ENCODE measurements at places on chromosomes 3 and 15.
A peak's percentile ranks its signal among the peaks of the same experiment; 100 is the strongest.

GRCh38 chr15:92463826-92464225 lies 70.1 kb downstream of the ST8SIA2 start:
- no peak for DNase-seq

- no peak for DNase-seq
These were observed 49.8 kb downstream of the NIPA2 start for GRCh38 chr15:22888120-22888859.

- no peak for DNase-seq
These were observed 144.4 kb downstream of the GMNC start for GRCh38 chr3:190718097-190718496.

- no peak for DNase-seq
These were observed 15.0 kb downstream of the SNAP23 start for GRCh38 chr15:42510258-42511006.

GRCh38 chr3:157046520-157046919 lies 113.4 kb downstream of the CCNL1 start:
- no peak for DNase-seq

- no peak for DNase-seq
These were observed 100.7 kb downstream of the ZIC4 start for GRCh38 chr3:147305533-147306250.

DNA sequence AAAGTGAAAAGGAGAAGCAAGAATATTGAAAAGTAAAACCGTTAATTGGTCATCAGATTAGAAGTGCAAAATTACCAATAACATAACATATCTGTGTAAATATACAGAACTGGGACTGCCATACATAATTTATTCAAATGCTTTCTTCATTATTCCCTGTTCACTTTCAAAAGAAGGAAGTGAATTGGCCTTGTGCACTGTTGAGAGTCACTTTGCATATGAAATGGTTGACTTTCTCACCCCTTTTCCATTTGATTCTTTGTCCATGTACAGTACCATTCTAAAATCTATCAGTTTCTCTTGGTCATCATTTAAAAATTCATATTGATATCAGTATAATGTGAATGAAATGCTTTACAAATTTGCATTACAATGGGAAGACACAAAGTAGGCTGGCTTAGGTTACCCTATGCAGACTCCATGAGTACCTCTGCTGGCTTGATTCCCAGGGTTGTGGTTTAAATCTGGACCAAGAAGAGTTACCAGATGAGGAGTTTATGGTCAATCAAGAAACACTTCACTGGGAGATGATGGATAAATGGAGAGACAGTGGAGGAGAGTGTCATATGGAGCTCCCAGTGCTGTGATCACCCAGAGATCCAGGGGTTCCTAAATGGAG lies 210.9 kb upstream of the TOPAZ1 start:
- DNase-seq = no peak

GRCh38 chr15:53565721-53566120 lies 193.7 kb downstream of the WDR72 start:
- no peak for DNase-seq

DNA sequence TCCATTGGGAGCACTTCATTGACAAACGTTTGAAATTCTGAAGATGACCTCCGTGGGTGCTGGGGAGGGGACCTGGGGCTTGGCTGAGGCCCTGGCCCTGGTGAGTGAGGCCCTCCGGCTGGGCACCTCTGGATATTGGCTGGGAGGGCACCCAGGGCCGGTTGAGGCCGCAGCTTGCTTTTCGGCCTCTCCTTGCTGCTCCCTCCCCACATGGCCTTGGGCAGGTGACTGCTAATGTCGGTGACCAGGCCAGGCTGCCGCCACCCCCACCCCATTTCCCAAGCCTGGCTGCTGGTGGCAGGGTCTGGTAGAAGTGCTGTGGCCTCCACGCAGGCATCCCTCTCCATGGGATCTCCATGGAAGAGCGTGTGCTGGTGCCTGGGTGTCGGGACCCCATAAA lies 39.5 kb downstream of the TM2D3 start:
- DNase-seq = no peak

- no peak for DNase-seq
These were observed 9.1 kb upstream of the SEC11A start for GRCh38 chr15:84725001-84725491.

DNA sequence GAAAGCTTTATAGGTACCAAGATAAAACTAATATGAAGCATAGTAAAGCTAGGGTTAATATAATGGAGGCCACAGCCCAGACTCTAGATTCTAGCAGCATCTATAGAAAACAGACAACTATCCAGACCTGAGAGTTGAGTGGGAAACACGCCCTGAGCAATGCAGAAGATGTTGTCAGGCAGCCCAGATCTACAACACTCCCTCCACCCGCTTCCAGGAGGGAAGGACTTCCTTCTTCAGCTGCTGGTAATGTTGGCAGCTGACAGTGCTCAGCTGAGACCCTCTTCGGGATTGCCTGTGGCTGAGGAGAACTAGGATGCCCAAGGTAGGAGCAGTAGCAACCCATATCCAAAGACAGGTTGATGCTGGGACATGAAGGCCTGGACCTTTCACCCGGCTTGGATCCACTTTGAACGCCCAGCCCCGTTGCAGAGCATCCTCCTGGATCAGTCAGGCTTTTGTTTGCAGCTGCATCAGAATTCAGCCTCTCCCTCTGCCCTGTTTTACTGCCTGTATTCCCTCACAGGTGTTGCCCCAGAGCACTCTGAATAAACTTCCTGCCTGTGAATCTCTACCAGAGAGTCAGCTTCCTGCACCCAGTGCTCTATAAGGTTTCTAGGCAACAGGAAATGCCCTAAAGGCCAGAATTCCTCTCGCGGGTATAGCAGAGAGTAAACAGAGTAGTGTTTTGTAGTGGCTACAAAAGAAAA lies 174.7 kb upstream of the IL12A start:
- DNase-seq = no peak

- DNase-seq = no peak
These were observed 12.2 kb upstream of the SYNM start for GRCh38 chr15:99092554-99093172.

GRCh38 chr15:75042730-75043508 lies 19.5 kb downstream of the PPCDC start:
- no peak for DNase-seq

GRCh38 chr15:99071091-99071680 lies 33.7 kb upstream of the SYNM start:
- DNase-seq = no peak

DNA sequence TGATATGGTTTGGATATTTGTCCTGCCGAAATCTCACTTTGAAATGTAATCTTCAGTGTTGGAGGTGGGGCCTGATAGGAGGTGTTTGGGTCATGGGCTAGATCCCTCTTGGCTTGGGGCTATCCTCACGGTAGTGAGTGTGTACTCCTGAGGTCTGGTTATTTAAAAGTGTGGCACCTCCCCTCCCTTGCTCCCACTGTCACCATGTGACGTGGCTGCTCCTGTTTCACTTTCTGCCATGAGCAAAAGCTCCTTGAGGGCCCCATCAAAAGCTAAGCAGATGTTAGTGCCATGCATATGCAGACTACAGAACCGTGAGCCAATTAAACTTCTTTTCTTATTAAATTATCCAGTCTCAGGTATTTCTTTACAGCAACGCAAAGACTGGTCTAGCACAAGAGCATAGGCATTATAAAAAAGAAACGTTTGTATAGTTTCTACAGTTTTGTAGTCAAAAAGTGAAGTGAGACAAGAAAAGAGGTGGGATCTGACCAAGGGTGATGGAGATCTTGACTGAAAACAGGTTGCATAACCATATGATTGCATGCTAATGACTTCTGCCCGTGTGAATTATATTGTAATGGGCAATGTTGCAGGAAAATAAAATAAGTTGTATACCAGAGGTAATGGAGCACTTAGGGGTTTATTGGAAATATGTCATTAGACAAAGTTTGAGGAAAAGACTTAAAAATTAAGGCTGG lies 28.5 kb upstream of the CLASP2 start:
- no peak for DNase-seq

- no peak for DNase-seq
These were observed 17.8 kb downstream of the ABHD17C start for GRCh38 chr15:80712956-80713355.

DNA sequence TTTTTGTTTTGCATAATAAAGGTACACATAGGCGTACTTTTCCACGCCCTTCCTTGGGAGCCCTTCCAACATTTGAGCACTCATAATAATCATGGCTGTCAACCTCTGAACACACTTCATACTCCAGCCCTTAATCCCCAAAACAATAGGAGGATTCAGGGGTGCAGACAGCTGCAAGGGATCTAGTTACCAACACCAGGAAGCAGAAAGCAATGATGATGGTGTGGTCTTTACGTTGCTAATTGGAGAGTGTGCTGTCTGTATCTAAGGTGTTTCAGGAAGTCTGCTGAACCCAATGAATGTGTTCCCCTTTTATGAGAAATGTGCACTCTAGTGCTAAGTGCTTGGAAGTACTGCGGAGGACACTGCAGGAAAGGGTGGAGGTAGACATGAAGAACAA lies 60.3 kb upstream of the PDZRN3 start:
- DNase-seq = peak; percentile 27

DNA sequence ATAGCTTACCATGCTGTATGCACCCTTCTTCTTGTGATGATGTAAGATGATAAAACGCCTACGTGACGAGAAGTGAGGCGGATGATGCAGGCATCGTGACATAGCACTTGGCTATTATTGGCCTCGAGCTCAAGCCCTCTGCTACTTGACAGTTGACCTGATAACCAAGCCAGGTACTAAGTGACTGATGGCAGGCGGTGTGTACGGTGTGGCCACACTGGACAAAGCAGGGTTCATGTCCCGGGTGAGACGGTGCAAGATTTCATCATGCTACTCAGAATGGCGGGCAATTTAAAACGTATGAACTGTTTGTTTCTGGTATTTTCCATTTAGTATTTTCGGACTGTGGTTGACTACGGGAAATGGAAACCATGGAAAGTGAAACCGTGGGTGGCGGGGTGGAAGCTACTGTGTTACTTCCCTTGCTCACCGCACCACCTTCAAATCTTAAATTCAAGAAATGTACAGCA lies 57.7 kb downstream of the SLC12A8 start:
- DNase-seq = no peak

DNA sequence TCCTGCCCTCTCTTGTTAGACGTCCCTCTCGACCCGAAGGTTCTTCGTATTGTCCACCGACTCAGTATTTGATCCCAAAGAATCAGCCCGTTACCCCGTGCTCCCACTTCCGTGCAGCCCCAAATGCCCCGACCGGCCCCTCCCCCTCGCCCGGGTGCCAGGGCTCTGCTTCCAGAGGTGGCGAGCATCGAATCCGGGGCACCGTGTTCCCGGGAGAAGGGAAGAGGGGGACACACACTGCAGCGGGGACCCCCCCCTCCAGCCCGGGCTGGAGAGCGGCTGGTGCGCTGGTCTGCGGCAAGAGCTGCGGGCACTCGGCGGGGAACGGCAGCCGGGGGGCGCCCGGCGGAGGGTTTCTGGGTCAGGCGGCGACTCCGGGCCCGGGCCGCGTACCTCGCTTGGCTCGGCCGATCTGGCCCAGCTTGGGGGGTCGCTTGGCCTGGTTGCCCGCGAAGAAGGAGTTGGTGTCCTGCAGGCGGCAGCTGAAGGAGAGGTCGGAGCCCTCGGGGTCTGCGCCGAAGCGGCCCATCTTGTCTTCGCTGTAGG lies 556 bp downstream of the CAMK2N2 start:
- DNase-seq = no peak

GRCh38 chr15:60941448-60941847 lies 287.7 kb downstream of the RORA start:
- DNase-seq = no peak

- DNase-seq = no peak
These were observed 53.0 kb upstream of the CORO2B start for GRCh38 chr15:68525815-68526214.

DNA sequence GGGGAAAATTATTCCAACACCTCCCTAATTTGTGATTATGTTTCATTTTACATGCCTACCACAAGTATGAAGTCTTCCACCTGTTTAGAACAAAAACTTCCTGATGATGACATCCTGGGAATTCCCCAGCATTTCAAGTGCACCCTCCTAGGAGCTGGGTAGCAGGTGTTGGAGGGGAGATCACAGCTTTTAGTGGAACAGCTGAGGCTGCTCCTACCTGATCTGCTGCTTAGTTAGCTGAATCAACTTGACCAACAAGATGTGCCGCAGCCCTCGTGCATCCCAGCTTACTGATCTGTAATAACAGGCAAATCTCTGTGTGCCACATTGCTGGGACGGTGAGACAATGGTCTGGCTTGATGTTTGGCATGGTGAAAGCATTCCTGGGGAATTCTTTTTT lies 29.7 kb downstream of the TRAK1 start:
- no peak for DNase-seq

- no peak for DNase-seq
These were observed 530.2 kb upstream of the CBLB start for GRCh38 chr3:106398891-106399600.

DNA sequence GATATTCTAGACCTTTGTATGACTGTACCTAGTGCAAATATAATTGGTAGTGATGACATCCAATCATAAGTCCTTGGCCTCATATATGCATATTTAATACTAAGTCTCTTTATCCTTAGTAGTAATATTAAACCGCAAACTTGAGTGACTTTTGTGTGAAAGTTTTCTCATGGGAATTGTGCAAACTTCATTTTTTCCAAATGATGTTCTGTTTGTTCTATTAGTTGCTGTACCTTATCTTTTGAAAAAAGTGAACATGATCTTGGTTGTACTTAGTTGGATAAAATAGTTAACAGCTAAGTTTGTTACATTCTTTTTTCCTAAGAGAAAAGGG lies 43.2 kb downstream of the TMEM45A start:
- no peak for DNase-seq

All from NCI-H2107 (cell line).